ENCODE measurements at places on chromosomes 12 and 14. TPM values are rescaled to one million over a fixed set of nuclear protein-coding genes. Genes with fewer than 3 reads are reported as not detected.

DNA sequence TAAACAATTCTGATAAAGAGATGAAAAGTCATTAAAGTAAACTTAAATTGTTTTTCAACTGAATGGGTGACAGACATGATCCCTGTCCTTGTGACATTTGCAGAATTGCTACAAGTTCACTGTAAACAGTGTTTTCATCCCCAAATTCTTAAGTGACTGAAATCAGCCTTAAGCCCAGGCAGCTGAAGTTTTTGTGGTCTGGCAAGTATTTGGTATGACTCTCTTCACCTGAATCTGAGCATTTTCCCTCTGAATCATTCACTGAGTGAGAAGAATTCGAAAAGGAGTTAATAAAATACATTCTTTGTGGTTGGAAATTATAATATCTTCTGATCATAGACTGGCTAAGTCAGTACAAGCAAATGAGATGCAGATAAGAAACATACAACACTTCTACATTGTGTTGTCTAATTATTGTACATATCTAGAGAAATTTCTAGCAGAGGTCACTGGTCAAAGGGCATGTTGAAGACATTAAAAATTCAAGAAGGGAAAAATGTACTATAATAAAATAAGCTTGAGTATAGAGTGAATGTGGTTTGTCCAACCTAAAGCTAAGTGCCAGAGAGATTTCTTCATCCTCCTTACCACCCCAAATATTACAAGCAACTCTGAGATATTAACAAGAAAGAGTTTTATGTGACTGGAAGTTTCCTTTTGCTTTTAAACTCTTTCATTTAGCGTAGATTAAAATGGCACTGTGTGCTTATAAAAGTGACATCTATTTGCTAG, 177.8 kb upstream of the DIO2 start:
- no peaks in the 10 kb centered on the region for H3K27me3 ChIP-seq
- H3K4me1 ChIP-seq: no peaks in the 10 kb centered on the region
- no peak overlapping the region for H3K4me3 ChIP-seq
- H3K27ac ChIP-seq: no peak overlapping the region
- DNase-seq: no peak

The MYL2 gene
- total RNA-seq: not detected

The CCDC197 gene
- total RNA-seq: not detected

The GRIP1 gene
- total RNA-seq: 0.23 TPM

DNA sequence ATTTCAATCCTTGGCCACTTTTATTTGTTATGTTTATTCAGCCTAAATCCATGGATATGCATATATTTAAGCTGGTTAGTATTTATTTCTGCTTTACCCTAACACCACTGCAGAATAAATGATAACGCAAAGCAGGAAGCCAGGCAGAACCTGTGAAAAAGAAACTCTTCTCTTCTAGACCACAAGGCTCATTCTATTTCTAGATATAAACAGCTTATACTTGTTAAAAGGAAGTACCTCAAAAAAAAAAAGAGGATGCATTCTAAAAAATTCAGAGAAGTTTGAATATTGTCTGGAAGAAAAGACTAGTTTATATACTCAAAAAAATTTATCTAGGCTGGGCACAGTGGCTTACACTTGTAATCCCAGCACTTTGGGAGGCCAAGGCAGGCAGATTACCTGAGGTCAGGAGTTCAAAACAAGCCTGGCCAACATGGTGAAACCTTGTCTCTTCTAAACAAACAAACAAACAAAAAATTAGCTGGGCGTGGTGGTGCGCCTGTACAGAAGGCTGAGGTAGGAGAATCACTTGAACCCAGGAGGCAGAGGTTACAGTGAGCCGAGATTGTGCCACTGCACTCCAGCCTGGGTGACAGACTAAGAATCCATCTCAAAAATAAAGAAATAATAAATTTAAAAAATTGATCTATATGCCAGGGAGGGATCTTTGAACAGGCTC, 55.8 kb downstream of the GALNT4 start:
- no peak for DNase-seq
- H3K27me3 ChIP-seq: no peaks in the 10 kb centered on the region
- no peaks in the 10 kb centered on the region for H3K4me1 ChIP-seq
- H3K36me3 ChIP-seq: no peaks in the 10 kb centered on the region
- no peak overlapping the region for H3K27ac ChIP-seq
- H3K4me3 ChIP-seq: no peak overlapping the region

GRCh38 chr14:72558721-72559120, 335.2 kb downstream of the DPF3 start:
- no peak for DNase-seq
- H3K36me3 ChIP-seq: no peaks in the 10 kb centered on the region
- no peaks in the 10 kb centered on the region for H3K27me3 ChIP-seq
- H3K27ac ChIP-seq: no peak overlapping the region

The ARL6IP4 gene
- total RNA-seq: 99.6 TPM

- H3K27me3 ChIP-seq: no peaks in the 10 kb centered on the region
- H3K36me3 ChIP-seq: peaks cover 2% of the 10 kb centered on the region
- H3K4me1 ChIP-seq: no peaks in the 10 kb centered on the region
- no peak overlapping the region for H3K27ac ChIP-seq
- no peak for DNase-seq
These were observed 25.1 kb downstream of the ANAPC5 start for GRCh38 chr12:121326996-121327674.

- H3K4me3 ChIP-seq: no peak overlapping the region
- DNase-seq: no peak
- H3K27me3 ChIP-seq: no peaks in the 10 kb centered on the region
- H3K27ac ChIP-seq: no peak overlapping the region
- H3K4me1 ChIP-seq: no peaks in the 10 kb centered on the region
- H3K36me3 ChIP-seq: no peaks in the 10 kb centered on the region
These were observed 87.6 kb downstream of the PPP2R5C start for GRCh38 chr14:101849125-101849524.

DNA sequence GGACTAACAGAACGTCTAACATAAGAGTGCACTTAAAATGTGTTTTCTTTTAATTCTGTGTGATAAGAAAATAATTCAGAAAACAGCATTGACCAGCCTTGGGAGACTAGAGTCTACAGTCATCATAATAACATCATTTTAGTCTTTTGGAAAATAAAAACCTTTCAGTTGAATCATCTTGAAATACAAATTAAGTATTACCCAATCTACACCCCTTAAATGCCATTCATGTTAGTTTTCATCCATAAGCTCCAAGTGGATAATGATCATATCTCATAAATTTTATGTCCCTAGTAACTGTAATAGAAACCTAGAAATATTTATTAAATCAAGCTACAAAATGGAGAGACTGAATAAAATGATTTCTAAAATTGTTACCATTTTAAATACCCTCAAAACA, 32.4 kb downstream of the EPS8 start:
- no peak for DNase-seq
- H3K4me1 ChIP-seq: peaks cover 11% of the 10 kb centered on the region
- H3K4me3 ChIP-seq: no peak overlapping the region
- H3K27me3 ChIP-seq: no peaks in the 10 kb centered on the region

- no peak overlapping the region for H3K4me3 ChIP-seq
- no peaks in the 10 kb centered on the region for H3K4me1 ChIP-seq
- H3K27ac ChIP-seq: no peak overlapping the region
- DNase-seq: no peak
- no peaks in the 10 kb centered on the region for H3K36me3 ChIP-seq
These were observed 407.3 kb downstream of the AEBP2 start for GRCh38 chr12:19846574-19846973.

The ABHD4 gene
- 73.5 TPM for total RNA-seq

The CMA1 gene
- total RNA-seq: not detected

- no peaks in the 10 kb centered on the region for H3K27me3 ChIP-seq
- H3K4me1 ChIP-seq: no peaks in the 10 kb centered on the region
- no peaks in the 10 kb centered on the region for H3K36me3 ChIP-seq
- DNase-seq: no peak
These were observed 29.1 kb downstream of the RECQL start for GRCh38 chr12:21472197-21472823.

DNA sequence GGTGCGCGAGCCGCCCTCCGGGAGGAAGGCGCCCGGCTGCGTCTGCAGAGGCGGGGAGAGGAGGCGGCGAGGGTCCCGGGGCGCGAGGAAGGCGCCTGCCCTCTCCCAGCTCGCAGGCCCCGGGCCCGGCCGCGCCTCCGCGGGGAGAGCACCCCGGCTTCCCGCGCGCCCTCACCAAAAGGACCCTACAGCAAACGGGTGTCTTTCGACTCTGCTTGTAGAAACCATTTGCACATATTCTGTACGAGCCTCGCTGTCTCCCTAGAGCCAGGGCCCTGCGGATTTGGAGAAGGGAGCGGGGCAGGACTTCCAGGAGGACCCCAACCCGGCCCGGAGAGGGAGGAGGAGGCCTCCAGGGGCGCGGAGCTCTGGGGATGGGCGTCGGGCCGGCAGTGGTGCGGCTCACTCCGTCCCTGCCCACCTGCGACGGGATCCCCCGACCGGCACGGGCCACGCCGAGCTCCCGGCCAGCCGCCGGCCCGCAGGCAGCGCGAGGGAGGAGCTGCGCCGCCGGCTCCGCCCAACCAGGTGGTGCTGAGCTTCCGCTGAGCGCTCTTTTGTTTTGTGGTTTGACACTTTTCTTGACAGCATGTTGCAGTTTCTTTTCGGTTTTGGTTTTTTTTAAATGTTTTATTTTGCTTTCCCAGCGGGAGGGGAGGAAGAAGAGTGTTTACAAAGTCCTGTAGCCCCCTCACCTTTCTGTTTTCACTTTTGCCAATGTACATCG, 103.3 kb upstream of the FKBP4 start:
- DNase-seq: no peak
- peak overlapping the region; percentile 17 for H3K4me3 ChIP-seq
- peaks cover 4% of the 10 kb centered on the region for H3K27me3 ChIP-seq
- H3K36me3 ChIP-seq: no peaks in the 10 kb centered on the region
- no peak overlapping the region for H3K27ac ChIP-seq
- H3K4me1 ChIP-seq: no peaks in the 10 kb centered on the region

DNA sequence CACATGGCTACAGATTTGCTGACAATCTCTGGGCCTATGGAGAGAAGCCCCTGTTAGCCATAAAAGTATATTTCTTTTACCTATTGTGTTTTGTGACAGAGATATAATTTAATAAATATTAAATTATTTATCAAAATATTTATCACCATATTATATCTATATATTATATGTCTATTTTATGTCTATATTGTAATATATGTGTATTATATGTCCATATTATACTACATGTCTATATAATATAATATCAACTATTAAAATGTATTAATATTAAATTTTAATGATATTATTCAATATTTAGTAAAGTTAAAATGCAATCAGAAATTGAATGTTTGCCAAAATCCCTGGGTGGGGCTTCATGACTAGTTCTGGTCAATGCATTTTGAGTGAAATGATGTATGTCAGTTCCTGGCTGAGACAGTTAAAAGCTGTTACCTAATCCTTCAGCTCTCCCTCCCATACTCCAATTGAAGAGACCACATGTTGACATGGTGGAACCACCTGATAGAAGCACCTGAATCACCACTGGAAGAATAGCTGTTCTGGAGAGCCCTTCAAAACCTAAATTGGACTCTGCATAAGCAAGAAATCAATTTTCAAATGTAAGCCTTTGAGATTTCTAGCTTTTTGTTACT, 357.3 kb upstream of the DDHD1 start:
- no peaks in the 10 kb centered on the region for H3K4me1 ChIP-seq
- no peaks in the 10 kb centered on the region for H3K27me3 ChIP-seq
- no peak for DNase-seq
- no peak overlapping the region for H3K27ac ChIP-seq
- no peaks in the 10 kb centered on the region for H3K36me3 ChIP-seq
- no peak overlapping the region for H3K4me3 ChIP-seq

DNA sequence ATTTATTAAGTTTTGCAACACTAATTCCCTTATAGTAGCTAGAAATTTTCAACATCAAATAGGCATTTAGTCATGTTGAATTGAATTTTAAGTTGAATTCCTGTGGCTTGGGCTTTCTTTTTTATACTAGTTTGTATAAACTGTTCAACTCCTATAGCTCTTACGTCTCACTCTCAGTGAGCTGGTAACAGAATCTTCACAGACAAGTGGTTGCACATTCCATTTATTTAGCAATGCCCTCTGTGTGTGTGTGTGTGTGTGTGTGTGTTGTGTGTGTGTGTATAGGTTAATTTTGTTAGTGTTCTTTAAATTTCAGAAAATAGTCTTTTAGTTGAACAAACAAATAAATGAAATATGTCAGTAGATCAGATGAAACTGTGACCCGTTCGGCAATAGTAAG, 425.0 kb downstream of the NPAS3 start:
- no peak for DNase-seq
- H3K27me3 ChIP-seq: no peaks in the 10 kb centered on the region
- H3K27ac ChIP-seq: no peak overlapping the region
- H3K4me1 ChIP-seq: no peaks in the 10 kb centered on the region
- no peak overlapping the region for H3K4me3 ChIP-seq

DNA sequence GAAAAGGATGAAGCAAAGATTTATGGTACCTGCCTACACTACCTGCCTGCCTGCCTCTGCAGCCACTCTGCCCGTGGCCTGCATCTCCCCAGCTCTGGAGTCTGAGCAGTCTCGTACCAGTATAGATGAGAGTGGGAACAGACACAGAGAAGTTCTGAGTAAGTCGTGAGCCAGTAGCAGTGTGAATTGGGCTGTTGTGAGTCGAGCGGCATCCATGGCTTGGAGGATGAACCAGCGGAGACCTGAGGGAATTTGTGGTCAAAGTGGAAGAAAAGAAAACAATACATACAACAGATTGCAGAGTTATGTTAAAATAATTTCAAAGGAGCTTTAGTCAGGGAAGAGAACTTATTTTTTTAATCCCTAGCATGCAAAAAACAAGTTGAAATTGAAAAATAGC, 25.3 kb downstream of the C2CD5 start:
- H3K27me3 ChIP-seq: no peaks in the 10 kb centered on the region
- peaks cover 2% of the 10 kb centered on the region for H3K36me3 ChIP-seq
- no peak overlapping the region for H3K4me3 ChIP-seq
- H3K27ac ChIP-seq: no peak overlapping the region
- no peak for DNase-seq

- H3K36me3 ChIP-seq: no peaks in the 10 kb centered on the region
- no peaks in the 10 kb centered on the region for H3K27me3 ChIP-seq
- H3K27ac ChIP-seq: no peak overlapping the region
- no peaks in the 10 kb centered on the region for H3K4me1 ChIP-seq
These were observed 11.8 kb upstream of the SYNE2 start for GRCh38 chr14:63840981-63841380.

DNA sequence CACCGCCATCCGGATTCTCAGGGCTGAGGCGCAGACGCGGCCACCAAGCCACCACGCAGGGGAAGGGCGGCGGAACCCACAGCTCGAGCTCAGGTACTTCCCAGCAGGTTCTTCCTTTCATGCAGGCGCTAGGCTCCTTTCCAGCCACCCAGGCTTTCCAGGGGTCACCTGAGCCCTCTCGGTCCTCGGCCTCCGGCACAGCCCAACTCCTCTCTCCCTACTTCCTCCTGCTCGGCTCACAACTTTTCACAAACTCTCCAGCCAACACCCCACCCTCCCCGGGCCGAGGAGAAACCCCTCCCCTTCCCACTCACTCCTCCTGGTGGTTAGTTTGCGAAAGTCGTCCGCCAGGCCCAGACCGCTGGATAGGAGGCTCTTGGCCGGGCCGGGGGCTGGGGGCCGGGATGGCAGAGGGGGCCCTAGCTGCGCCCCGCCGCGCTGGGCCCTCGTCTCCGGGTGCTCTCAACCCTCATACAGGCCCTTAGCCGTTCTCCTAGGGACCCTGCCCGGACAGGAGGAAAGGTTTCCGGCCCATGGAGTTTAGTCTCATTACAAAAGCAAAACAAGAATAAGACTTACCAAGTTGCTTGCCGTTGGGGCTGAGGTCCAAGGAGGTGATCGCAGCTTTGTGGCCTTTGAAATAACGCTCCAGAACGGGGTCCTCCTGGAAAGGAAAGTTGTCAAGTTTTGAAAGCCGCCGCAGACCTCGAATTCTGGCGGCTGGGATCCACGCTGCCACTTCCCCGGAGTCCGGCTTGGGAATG, at the start of gene GALNT4:
Gene GALNT4, minus strand, starts transcription at position 256 of the 764 bp plus-strand sequence. Its CDS starts 247 bp downstream, at position 9.
- DNase-seq: peak; percentile 91
- H3K4me3 ChIP-seq: peak within 1 kb of the TSS; percentile 54
- no peaks in the 10 kb centered on the region for H3K36me3 ChIP-seq
- peak within 1 kb of the TSS; percentile 96 for H3K27ac ChIP-seq
- peaks cover 19% of the 10 kb centered on the region for H3K4me1 ChIP-seq

The CAPS2 gene
- not detected for total RNA-seq
